ENCODE measurements at places on chromosomes 11 and 22. TPM values are rescaled to one million over a fixed set of nuclear protein-coding genes. Genes with fewer than 3 reads are reported as not detected.

APOBEC3G gene
- total RNA-seq, result not detected

TBX1 gene
- 4.4 TPM for total RNA-seq

GDPD4 gene
- not detected for total RNA-seq

MS4A6E gene
- total RNA-seq, result not detected

FGF3 gene
- total RNA-seq, result not detected

SNX32 gene
- not detected for total RNA-seq

CHST1 gene
- 2.3 TPM for total RNA-seq

MN1 gene
- 3.4 TPM for total RNA-seq

PANX3 gene
- total RNA-seq, result not detected

MUS81 gene
- 33.1 TPM for total RNA-seq

INPP5J gene
- 0.53 TPM for total RNA-seq

TRIM49 gene
- not detected for total RNA-seq

All from A549 treated with GW870086 at 1 μM for 4 hours (cell line).